Hypothalamus (tissue), 51 donors: ENCODE measurements at places on chromosomes 6 and 20.

DNA sequence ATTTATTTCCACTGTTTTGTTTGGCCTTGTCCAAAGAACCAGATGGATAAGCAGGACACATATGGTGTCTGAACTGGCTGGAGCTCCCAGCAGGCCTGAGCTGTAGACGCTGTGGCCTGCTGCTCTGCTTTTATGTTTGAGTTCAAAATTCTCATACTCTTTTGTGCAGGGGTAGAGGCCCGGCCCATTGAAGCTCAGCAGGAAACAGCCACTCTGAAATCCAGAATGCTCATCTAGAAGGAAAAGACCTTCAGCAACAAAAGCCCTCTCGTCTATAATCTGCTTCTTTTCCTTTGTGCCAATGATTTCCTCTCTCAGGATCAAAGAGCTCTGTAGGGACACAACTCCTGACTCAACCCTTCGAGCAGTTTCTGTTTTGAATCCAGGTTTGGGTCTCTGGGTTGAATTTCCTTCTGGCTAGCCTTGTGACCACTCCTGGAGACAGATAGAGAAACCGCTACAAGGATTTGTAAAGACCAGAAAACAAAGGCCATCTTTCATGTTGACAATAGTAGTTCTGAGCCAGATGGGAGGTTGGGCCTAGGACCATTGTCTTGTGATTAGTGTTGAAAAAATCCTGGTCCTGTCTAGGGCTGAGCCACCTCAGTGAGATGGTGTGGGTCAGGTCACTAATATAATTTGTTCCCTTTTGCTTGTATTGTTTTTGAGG is 446.7 kb downstream of the BCKDHB start:
- no peak for DNase-seq

DNA sequence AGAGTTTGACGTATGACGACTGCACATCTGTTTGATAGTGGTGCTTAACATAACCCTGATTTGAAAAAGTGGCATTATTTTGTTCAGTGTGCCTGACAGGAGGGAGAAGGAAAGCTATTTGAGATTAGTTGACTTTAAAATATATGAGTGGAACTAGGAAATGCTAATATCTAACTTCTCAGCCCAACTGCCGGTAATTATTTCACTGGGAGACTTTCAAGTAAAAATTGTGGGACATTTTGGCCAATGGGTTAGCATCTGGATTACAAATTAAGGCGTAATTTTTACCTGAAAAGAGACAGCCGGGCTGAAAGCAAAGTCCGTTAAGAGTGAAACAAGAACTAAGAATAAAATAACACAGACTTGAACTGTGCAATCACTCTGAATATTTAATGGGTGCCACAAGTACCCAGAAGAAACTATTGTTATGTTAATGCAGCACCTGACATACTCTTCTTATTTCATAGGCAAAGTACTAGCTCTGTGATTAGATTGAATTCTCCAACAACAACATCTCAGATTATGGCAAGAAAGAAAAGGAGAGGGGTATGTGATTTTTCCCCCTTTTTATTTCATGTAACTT is 2.0 kb downstream of the HEY2 start:
- DNase-seq = no peak

GRCh38 chr6:11288065-11288464 is 55.6 kb upstream of the NEDD9 start:
- DNase-seq = no peak

GRCh38 chr6:159762681-159763293 is 942 bp downstream of the ACAT2 start:
- DNase-seq = no peak

GRCh38 chr6:137801352-137802114 is 65.5 kb upstream of the TNFAIP3 start:
- DNase-seq = no peak

- DNase-seq = no peak
These were observed 92.4 kb upstream of the EYS start for GRCh38 chr6:65799389-65799788.

GRCh38 chr6:127959869-127960268 is 59.0 kb upstream of the THEMIS start:
- DNase-seq = no peak
